ENCODE measurements at places on chromosomes 5 and 9.

DNA sequence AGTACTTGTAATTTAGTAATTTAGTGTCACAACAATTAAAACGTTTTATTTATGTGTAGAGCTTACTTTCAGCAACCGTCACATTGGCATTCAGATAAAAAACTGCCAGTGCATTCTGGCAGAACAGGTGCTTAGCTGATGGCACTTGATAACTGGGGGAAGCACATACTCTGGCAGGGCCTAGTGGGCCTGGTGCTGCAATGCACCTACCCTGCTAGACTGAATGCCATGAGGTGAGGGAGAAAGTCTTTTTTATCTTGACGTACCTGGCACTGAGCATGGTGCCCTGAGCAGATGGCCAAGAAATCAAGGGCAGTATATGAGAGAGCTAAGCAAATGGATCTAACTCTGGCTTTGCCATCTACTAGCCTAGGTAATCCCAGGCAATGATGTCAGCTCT, 280.6 kb upstream of the EFNA5 start:
- DNase-seq: no peak

GRCh38 chr5:5320062-5320805, 102.2 kb upstream of the ICE1 start:
- no peak for DNase-seq

DNA sequence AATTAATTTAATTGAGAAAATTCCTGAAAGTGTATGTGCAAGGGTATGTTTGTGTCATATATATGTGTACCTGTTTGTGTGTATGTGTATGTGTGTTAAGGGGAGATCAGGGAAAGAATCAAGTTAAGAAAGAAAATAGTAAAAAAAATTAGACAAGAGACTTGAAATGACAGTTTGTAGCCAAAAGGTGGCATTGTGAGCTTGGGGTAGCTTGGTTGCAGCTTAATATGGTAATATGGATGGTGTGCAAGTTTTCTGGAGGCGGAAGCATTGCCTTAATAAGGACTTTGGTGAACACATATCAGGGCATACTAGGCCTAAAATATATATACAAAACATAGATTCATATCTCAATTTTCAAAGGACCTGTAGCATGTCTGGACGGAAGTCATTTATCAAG, 129.9 kb downstream of the INSYN2B start:
- DNase-seq: no peak

DNA sequence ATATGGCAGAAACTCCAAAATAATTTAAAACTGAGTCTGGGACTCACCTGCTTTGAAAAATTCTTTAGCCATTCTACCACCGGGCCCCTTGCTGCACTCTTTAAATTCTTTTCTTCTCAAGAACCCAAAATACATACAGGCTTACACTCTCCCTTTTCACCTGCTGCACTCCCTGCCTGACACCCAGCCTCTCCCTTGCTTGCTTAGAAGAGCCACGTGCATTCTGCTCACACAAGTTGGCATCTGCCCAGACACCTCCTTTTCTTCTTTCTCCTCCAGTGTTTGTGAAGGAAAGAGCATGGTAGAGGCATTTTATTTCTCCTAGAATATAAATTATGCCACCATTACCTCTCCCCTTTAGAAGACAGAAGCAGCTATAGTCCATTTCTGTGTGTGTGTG, 39.0 kb upstream of the AOPEP start:
- no peak for DNase-seq

GRCh38 chr9:32701321-32702022, 66.0 kb upstream of the TAF1L start:
- no peak for DNase-seq

DNA sequence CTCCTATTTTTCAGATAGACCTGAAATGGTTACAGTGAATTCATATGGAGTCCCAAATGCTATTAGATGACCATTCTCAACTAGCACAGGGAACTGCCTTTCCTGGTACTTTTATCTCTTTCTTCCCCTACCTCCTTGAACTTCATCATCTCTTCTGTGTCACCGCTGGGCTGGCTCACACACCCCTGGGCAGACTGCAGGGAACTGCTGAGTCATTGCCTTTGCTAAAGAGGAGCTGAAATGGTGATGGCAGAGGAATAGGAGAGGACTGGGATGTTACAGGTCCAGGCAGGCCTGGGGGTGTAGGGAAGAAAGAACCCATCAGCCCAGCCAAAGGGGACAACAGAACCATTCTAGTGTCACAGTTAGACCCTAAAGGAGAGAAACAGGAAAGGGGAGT, 322.3 kb downstream of the ASTN2 start:
- no peak for DNase-seq

- no peak for DNase-seq
Observed at GRCh38 chr5:79436224-79436623, 77.7 kb downstream of the HOMER1 start.

GRCh38 chr5:167790462-167791260, 500.8 kb upstream of the WWC1 start:
- DNase-seq: no peak

GRCh38 chr9:79687131-79687447, 115.3 kb downstream of the TLE4 start:
- no peak for DNase-seq

GRCh38 chr5:163670036-163670435, 164.6 kb downstream of the MAT2B start:
- DNase-seq: no peak

GRCh38 chr5:73918791-73919221, 292.8 kb downstream of the ARHGEF28 start:
- no peak for DNase-seq

DNA sequence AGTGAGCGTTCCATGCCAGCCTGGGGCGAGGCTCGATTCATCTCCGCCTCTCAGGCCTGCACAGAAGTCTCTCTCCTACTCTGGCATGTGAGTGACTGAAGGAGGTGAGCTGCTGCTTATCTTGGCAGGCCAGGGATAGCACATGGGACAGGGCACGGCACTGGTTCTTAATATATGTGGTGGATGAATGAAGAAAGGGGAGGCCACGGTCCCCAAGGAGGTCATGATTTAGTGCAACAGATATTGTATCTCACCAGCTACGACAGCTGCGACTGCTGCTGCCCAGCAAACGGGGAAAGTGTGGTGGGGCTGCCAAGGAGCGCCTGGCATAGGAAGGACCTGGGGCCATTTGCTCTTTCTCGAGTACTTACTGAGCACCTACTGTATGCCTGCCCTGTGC, 19.3 kb upstream of the MAPK9 start:
- DNase-seq: no peak

GRCh38 chr5:21882074-21882745, 970.9 kb downstream of the CDH12 start:
- no peak for DNase-seq

- no peak for DNase-seq
Observed at GRCh38 chr5:121763665-121764064, 88.0 kb upstream of the FTMT start.

DNA sequence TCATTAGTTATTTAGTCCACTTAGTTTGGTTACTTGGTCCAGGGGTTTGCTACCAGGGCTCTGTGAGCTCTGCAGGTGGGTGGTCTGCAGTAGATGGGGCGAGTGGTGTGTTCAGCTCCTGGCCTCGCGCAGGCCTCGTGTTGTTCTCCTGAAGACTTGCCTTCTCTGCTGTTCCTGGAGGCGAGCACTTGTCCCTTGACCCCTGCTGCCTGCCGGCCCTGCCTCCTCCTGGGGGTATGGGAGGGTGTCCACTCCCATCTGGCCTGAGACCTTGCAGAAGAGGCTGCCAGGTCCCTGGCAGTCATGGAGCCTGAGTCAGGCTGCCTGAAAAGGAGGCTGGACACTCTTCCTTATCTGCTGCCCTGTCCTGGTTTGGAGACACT, 137.0 kb downstream of the CACNA1B start:
- DNase-seq: no peak

GRCh38 chr9:3180696-3181048, 336.8 kb upstream of the PUM3 start:
- DNase-seq: no peak

DNA sequence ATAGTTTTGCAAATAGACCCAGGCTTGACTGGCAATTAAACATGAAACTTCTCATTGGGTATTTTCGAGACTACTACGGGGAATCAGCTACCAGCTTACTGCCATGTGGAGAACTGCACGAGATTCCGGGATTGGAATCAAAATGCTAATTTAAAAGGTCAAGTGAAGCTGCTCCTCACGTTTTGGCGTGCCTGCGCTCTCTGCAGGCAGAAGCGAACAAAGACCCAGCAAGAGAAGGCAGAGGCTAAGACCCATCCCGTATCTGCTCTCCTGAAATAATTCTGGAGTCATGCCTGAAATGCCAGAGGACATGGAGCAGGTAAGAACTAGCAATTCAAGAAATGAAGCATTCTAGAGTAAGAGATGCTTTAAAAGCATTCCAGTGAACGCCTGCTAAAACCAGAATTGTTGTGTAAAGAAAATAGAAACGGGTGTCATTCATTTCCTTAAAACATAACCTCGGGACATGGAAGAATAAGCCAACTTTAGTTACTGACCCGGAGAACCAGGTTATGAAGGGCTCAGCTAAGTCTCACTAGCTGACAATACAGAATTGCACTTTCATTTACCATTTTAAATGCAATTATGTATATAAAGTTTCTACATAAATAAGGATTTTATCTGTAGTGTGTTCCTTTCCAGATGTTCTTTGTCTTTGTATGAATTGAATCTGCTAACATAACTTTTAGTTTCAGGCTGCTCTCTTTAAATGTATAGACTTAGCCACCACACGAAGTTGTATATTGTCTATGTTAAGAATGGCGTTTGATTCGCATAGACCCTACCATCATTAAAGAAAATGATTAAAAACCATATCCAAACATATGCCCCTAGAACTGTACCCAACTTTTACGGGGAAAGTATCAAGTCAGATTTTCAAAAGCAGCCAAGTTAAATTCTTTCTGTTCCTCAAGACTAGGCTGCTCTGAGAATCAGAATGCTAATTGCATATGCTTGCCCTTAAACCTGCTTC, 2.0 kb upstream of the MAT2B start:
- DNase-seq: no peak

GRCh38 chr5:43193894-43194265, 1.9 kb downstream of the NIM1K start:
- no peak for DNase-seq

- no peak for DNase-seq
Observed at GRCh38 chr5:141437221-141437620, 6.9 kb downstream of the PCDHGA12 start.

DNA sequence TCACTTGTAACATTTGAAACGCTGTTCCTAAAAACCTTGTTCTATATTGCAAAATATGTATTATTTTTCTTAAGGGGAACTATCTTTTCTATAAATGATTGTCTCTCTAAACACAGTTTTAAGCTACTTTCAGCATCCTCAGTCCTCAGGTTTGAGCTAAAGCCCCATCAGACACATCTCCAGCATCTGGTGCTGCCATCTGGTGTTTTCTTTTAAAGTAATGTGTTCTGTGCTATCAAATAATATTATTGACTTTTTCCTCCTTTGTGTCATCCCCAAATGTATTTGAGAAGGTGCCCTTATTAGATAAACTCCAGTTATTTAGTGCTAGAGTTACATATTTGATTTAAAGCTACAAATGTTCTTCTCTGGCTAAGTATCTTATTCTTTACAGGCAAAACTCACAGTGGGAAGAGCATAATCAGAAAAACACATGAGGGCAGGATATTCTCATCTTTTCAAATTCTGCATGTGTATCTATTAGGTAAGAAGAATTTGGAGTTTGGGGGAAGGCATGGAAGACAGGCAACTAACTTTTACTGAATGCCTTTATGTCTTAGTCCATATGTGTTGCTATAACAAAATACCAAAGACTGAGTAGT, 27.5 kb downstream of the ZNF474 start:
- DNase-seq: no peak

GRCh38 chr5:143761663-143762062, 50.3 kb upstream of the HMHB1 start:
- no peak for DNase-seq

GRCh38 chr9:99488131-99489059, 266.3 kb downstream of the SEC61B start:
- DNase-seq: no peak

DNA sequence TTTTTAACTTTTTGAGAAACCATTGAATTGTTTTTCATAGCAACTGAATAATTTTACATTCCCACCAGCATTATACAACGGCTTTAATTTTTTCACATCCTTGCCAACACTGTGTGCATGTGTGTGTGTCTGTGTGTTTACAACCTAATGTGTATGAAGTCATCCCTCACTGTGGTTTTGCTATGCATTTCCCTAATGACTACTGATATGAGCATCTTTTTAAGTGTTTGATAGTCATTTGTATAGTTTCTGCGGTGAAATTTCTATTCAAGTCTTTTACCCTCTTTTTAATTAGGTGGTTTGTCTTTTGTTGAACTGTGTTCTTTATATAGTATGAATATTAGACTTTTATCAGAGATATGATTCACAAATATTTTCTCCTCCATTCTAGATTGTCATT, 263.1 kb upstream of the COX7C start:
- no peak for DNase-seq

DNA sequence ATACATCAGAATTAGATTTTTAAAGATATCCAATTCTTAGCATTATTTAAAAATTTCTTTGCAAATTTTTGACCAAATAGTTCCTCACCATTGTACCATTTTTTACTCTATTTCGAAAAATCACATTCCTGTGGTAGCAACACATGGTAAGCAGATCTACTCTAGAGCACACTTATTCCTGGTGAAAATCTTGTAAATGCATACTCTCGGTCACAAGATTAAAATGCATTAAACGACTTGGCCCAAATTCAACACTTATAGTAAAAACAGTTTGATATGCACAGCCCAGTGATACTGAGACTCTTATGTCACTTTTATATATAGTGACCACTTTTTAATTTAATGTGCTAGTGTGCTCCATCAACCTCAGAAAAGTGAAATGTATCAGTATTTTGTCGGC, 208.8 kb upstream of the TARS1 start:
- no peak for DNase-seq

DNA sequence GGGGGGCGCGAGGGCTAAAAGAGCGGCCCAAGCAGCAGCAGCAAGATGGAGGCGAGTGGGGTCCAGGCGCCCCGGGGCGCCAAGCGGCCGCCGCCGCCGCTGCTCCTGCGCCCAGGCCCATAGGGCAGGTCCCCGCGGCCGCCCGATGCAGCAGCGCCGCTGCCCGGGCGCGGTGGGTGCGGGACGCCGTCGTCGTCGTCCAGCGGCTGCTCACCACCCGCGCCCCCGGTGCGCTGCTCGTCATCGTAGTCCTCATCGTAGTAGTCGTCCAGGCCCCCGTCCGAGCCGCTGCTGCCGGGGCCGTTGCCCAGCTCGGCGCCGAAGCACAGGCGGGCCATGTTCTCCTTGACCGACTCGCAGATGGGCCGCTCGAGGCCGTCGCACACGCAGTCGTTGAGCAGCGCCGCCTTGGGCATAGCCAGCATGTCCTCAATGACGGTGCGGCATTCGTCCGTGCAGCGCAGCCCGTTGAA, 1.5 kb downstream of the GAS1 start:
- DNase-seq: no peak

DNA sequence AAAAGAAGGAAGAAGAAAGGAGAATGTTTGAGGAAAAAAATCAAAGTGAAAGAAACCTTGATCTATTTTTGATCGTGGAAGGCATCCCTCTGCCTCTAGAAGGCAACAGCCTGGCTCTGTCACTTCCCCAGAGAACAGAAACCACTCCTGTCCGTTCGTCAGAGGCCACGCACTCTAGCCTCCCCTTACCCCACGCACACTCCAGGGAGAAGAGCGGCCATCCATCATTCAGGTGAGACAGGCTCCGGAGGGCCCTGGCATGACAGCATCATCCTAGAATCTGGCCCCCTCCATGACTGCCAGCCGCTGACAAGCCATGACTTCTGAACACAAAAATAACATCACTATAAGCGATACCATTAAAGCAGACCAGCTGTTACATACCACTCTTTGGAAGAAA, 135.8 kb downstream of the ROR2 start:
- no peak for DNase-seq

GRCh38 chr5:1948111-1948510, 65.4 kb upstream of the IRX4 start:
- DNase-seq: no peak

GRCh38 chr9:20512106-20512505, 110.2 kb downstream of the MLLT3 start:
- DNase-seq: no peak

Data from stimulated activated CD8-positive, alpha-beta memory T cell treated with anti-CD3 and anti-CD28 coated beads, Interleukin-4, amount 100 ng/mL, for 4 hours (primary cell).